ENCODE measurements at places on chromosomes 6 and 20.

DNA sequence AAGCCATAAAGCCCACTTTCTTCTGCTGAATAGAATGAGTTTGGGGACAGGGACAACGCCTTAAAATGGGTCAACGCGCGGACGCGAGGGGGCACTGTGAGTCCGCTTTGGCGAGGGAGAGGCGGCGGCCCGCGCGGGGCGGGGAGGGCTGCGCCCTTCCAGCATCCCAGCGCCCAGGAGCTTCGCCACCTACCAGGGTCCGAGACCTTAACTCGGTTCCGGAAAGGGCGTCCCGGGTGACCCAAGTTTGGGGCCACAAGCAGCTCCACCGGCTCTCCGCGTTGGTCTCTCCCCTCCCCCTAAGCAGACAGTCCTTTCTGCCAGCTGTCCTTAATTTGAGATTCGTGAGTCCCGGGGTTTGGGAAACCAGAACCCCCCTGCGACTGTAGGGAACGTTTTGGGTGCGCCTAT lies 1.8 kb upstream of the SAMD5 start:
- H3K4me1 ChIP-seq: no peaks in the 10 kb centered on the region
- no peak overlapping the region for H3K27ac ChIP-seq
- H3K36me3 ChIP-seq: no peaks in the 10 kb centered on the region
- peak overlapping the region; percentile 85 for H3K4me3 ChIP-seq
- DNase-seq: peak; percentile 83

DNA sequence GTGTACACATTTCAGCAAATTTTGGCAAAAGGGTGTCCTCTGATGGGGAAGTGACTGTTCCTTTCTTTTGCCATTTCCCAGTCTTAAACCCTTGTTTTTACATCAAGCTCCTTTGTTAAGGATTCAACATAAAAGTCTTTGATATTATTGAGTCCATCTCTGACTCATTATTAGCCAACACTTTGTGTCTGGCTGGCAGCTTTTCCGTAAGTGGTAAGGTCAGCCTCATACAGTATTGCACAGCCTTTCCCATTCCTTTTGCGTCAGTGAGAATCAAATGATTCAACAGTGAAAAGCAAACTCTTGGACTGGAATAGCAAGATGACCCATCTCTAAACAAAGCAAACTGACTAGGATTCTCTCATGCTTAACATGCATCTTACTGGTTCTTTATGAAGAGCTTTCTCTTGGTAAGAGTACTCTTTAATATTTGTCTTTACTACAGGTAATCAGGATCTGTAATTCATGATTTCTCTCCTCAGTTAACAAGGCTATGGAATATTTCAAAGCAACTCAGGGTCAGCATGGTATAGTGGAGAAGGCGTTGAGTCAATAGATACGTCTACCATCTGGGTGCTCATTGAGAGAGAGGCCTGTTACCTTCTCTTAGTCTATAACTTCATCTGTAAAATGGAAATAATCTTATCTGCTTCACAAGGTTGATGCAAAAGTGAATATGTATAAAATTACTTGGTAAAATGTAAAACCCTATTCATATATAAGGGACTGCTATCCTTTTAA lies 183.6 kb downstream of the PRL start:
- H3K27me3 ChIP-seq: no peaks in the 10 kb centered on the region
- H3K4me1 ChIP-seq: no peaks in the 10 kb centered on the region
- DNase-seq: no peak
- no peak overlapping the region for H3K27ac ChIP-seq

GRCh38 chr6:28167068-28167467 lies 25.4 kb downstream of the ZKSCAN8 start:
- peaks cover 5% of the 10 kb centered on the region for H3K4me1 ChIP-seq
- no peaks in the 10 kb centered on the region for H3K27me3 ChIP-seq
- no peak for DNase-seq
- H3K36me3 ChIP-seq: no peaks in the 10 kb centered on the region

GRCh38 chr20:19120569-19120968 lies 91.9 kb upstream of the SLC24A3 start:
- no peaks in the 10 kb centered on the region for H3K36me3 ChIP-seq
- H3K4me3 ChIP-seq: no peak overlapping the region
- DNase-seq: no peak

- DNase-seq: no peak
- peak overlapping the region; percentile 13 for H3K27ac ChIP-seq
- H3K27me3 ChIP-seq: no peaks in the 10 kb centered on the region
Measured at GRCh38 chr20:57374931-57375651, 16.1 kb upstream of the RBM38 start.

GRCh38 chr6:137150072-137150471 lies 23.4 kb downstream of the IL22RA2 start:
- H3K27ac ChIP-seq: no peak overlapping the region
- H3K27me3 ChIP-seq: no peaks in the 10 kb centered on the region
- H3K36me3 ChIP-seq: no peaks in the 10 kb centered on the region
- H3K4me3 ChIP-seq: no peak overlapping the region
- no peak for DNase-seq
- H3K4me1 ChIP-seq: no peaks in the 10 kb centered on the region

- DNase-seq: no peak
- H3K27ac ChIP-seq: no peak overlapping the region
- peaks cover 4% of the 10 kb centered on the region for H3K27me3 ChIP-seq
- no peaks in the 10 kb centered on the region for H3K36me3 ChIP-seq
- no peaks in the 10 kb centered on the region for H3K4me1 ChIP-seq
- H3K4me3 ChIP-seq: no peak overlapping the region
Measured at GRCh38 chr6:74070091-74070490, 374.1 kb downstream of the CD109 start.

- no peak for DNase-seq
- H3K36me3 ChIP-seq: no peaks in the 10 kb centered on the region
- no peak overlapping the region for H3K27ac ChIP-seq
- no peaks in the 10 kb centered on the region for H3K27me3 ChIP-seq
- H3K4me3 ChIP-seq: no peak overlapping the region
Measured at GRCh38 chr6:63774961-63775360, 139.4 kb downstream of the PHF3 start.

GRCh38 chr6:114267897-114268296 lies 74.9 kb downstream of the HS3ST5 start:
- no peak for DNase-seq
- no peak overlapping the region for H3K27ac ChIP-seq
- H3K4me3 ChIP-seq: no peak overlapping the region
- no peaks in the 10 kb centered on the region for H3K27me3 ChIP-seq
- H3K4me1 ChIP-seq: no peaks in the 10 kb centered on the region
- H3K36me3 ChIP-seq: no peaks in the 10 kb centered on the region

DNA sequence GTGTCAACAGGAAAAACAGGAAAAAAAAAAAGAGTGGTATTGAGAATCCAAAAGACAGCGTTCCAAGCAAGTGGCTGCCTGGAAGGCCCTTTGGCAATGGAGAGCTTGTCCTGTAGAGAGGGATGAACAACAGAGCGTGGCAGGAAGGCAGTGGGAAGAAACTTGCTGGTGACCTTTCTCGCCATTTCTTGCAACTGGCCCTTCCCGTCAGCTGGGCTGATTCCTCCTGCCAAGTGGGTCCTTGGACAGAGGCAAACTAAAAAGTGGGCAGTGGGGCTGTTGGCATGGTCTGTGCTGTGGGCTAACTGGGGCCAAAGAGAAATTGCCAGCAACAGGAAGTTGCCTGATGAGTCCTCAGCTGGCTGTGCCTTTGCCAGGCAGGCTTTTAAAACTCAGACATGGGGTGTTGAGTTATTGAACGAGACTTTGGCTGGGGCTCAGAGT lies 43.9 kb upstream of the CLDN20 start:
- no peak overlapping the region for H3K4me3 ChIP-seq
- peaks cover 13% of the 10 kb centered on the region for H3K36me3 ChIP-seq
- H3K27me3 ChIP-seq: no peaks in the 10 kb centered on the region
- DNase-seq: no peak
- H3K4me1 ChIP-seq: no peaks in the 10 kb centered on the region
- H3K27ac ChIP-seq: no peak overlapping the region

DNA sequence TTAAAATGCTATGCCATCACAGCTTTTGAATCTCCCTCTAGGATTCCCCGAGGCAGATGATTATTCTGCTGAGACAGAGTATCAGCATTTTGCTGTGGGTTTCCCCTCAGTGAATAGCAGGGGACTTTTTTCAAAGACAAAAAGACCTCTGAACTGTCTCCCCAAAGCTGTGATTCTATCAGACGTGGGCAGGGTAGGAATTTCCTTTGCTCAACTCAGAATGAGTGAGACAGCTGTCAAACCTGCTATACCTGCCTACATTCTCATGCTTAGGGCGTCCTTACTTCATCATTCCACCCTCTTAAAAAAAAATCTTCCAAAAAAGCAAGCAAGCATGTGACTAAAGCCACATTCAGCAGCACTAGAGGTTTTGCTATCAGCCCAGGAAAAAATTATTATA lies 147.6 kb upstream of the FAM83B start:
- H3K27ac ChIP-seq: no peak overlapping the region
- no peaks in the 10 kb centered on the region for H3K36me3 ChIP-seq
- no peak overlapping the region for H3K4me3 ChIP-seq
- no peaks in the 10 kb centered on the region for H3K27me3 ChIP-seq

- H3K27me3 ChIP-seq: no peaks in the 10 kb centered on the region
- DNase-seq: no peak
- peak overlapping the region; percentile 4 for H3K4me3 ChIP-seq
- H3K27ac ChIP-seq: no peak overlapping the region
- H3K4me1 ChIP-seq: no peaks in the 10 kb centered on the region
Measured at GRCh38 chr20:11982289-11982954, 64.7 kb downstream of the BTBD3 start.

Measured in Peyer's patch (tissue), 4 donors.